Activated CD4-positive, alpha-beta T cell treated with anti-CD3 and anti-CD28 coated beads, Interleukin-2, amount 50 U/mL, for 1 hour (primary cell): ENCODE measurements at places on chromosomes 7 and 10.

- no peak for DNase-seq
Measured at GRCh38 chr10:6953271-6953801, 373.3 kb upstream of the PRKCQ start.

DNA sequence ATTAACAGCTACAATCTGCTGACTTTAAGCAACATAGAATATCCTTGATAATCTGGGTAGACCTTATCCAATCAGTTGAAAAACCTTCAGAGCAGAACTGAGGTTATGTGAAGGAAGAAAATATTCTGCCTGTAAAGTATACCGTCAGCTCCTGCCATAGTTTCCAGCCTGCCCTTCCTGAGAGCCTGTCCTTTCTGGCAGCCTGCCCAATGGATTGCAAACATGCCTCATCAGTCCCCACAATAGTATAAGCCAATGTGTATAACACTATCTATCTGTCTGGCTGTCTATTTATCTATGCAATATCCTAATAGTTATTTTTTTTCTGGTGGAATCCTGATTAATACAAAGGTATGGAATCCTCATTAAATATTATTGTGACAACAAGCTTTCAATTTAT is 489.2 kb upstream of the KCND2 start:
- DNase-seq, result no peak

DNA sequence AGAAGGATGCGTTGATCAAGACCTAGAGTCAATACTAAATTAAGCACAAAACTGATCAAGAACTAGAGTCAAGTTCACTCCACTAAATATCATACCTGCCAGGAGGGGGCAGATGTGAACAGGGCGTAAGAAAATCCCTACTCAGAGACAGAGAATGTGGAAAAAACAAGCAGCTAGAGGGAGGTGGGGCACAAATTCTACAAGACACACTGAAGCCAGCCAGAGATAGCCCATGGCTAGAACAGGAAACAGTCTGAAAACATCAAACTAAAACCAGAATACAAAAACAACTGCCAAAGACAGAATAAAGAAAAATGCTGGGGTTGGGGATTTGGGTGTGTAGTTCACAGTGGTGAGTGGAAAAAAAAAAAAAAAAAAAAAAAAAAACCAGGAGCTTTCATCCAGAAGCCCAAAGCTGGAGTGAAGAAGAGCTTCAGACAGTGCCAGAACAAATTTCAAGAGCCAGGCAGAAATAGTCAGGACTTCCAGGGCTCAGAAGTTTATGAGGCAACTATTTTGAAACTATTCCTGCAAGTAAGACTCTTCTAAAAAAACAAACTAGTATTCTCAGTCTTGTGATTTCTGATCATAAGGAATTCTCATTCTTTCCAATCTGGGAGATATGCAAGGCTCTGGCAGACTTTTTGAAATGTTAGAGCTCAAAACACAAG is 118.3 kb downstream of the CCDC71L start:
- peak; percentile 12 for DNase-seq

GRCh38 chr7:15920953-15921352 is 234.5 kb upstream of the MEOX2 start:
- DNase-seq, result no peak

- no peak for DNase-seq
Measured at GRCh38 chr10:83592337-83592935, 546.9 kb upstream of the GHITM start.

DNA sequence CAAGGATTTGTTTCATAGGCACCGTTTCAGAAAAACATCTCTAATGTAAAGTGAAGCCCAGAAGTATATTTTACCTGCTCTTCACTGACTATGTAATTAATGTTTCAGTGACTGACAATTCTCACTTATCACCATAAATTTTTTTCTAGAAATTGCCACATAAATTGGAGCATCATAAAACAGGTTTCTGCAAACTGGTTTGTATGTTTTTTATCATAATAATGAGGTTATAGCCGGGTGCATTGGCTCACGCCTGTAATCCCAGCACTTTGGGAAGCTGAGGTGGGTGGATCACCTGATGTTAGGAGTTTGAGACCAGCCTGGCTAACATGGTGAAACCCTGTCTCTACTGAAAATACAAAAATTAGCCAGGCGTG is 39.4 kb downstream of the SYPL1 start:
- no peak for DNase-seq

DNA sequence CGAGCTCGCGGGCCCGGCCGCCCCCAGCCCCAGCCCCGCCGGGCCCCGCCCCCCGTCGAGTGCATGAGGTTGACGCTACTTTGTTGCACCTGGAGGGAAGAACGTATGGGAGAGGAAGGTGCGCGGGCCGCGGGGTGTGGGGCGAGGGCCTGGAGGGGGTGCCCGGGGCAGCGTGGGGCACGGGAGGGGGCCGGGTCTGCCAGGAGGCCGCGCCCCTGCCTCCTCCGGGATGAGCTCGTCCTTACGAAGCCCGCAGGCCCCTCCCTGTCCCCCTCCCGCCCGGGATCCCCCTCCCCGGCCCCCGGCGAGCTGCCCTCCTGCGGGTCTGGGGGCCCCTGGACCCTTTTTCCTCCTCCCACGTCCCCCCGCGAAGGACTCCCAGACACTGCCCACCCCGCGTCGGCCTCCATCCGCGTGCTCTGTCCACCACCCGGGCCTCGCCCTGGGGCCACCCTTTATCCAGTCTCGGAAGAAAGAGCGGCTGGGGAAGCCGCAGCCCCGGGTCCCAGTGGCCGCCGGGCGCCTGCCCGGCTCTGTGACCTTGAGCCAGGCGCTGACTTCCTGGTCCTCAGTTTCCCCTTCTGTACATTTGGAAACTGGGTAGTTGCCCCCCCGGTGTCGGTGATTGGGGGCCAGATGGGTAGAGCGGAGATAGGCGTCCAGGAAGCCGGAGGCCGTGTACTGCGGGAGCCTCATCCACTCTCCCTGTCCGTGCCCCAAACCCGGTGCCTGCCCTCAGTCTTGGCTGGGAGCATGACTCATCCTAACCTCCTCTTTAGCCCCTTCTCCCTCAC is 521 bp downstream of the LIMK1 start:
- DNase-seq, result no peak

GRCh38 chr10:368579-369220 is 233.4 kb downstream of the ZMYND11 start:
- no peak for DNase-seq

- DNase-seq, result no peak
Measured at GRCh38 chr10:44300666-44301649, 83.9 kb downstream of the CXCL12 start.

DNA sequence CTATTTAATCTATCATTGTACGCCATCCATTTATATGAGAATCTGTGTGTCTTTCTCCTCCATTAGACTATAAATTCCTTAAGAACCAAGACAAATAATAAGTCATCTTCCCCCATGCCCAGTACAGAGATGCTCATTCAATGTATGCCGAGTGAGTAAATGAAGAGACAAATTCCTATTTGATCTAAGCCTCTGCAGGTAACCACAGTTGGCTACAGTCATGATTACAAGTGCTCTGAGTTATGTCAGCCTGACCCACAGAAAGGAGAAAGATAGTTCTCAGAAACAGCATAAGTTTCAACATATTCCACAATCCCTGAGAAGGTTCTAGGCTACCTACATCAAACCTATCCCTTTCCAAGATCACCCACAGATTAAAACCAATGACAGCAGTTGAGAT is 46.1 kb downstream of the MPP7 start:
- DNase-seq, result no peak

DNA sequence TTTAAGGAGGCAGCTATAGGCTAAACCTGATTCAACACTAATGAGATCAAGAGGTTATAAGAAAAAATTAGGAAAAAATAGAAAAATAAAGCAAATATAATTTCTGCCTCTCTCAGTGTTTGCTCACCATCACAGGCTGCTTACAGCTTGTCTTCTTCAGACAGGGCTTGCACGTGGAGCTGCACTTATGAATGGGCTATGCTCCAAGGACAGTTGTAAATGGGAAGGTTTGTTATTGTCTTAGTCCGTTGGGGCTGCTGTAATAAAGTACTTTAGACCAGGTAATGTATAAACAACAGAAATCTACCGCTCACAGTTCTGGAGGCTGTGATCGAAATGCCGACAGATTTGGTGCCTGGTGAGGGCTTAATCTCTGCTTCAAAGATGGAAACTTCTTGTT is 219.8 kb downstream of the NEBL start:
- no peak for DNase-seq

- peak; percentile 20 for DNase-seq
Measured at GRCh38 chr7:2632733-2633537, 1.1 kb downstream of the TTYH3 start.

- DNase-seq, result no peak
Measured at GRCh38 chr7:100465702-100466311, 1.7 kb upstream of the SPACDR start.

DNA sequence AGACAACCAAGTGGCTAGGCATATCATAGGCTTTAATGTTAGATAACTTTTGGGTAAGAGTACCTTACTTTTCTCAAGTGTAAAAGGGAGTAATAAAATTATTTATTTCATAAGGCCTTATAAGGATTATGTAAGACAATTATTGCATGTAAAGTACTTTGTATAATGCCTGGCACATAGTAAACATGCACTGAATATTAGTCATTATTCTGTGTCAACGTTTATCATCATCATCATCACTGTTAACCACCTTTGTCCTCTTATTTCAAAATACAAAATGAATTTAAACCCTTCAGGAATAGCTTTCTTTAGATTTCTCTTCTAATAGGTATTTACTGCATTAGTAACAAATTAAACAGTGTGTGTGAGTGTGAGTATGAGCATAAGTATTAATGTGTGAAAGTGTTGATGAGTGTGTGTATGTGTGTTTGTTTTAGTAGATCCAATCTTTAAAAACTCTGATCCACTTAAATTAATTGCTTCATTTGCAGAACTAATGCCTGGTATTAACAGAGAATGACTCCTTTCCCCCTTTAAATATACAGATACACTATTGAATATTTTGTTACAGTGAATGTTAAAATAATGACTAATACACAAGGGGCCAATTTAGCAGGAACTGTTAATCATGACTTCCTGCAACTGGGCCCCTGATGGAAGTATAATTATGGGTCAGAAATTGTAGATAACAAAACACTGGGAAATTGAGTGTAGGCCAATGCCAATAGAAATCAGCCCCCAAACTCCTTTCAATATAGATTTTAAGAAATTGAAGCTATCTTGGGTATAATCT is 213.3 kb upstream of the FZD8 start:
- DNase-seq, result no peak

DNA sequence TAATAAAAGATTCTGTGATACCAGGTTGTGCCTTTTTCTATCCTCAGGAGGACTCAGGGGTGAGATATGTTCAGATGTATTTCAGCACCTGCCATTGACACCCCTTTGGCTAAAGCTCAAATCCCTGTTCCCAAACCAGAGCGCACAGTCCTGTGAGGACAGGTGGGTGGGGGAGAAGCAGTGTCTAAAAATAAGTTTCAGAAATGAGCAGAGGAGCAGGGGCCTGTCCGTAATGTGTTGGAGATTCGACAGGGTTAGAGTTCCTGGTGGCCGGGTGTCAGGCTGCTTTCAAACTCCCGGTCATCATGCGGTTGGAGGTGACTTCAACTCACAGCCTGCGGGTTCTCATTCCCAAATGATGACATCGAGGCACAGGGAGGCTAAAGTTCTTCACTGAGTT is 211.5 kb downstream of the KLF6 start:
- no peak for DNase-seq

- DNase-seq, result no peak
Measured at GRCh38 chr7:130288829-130289228, 4.1 kb upstream of the CPA4 start.
